ENCODE measurements at places on chromosomes 6 and 20. TPM values are rescaled to one million over a fixed set of nuclear protein-coding genes. Genes with fewer than 3 reads are reported as not detected.

GRCh38 chr6:165791876-165792437 is 128.9 kb upstream of the PDE10A start:
- no peak for DNase-seq

DNA sequence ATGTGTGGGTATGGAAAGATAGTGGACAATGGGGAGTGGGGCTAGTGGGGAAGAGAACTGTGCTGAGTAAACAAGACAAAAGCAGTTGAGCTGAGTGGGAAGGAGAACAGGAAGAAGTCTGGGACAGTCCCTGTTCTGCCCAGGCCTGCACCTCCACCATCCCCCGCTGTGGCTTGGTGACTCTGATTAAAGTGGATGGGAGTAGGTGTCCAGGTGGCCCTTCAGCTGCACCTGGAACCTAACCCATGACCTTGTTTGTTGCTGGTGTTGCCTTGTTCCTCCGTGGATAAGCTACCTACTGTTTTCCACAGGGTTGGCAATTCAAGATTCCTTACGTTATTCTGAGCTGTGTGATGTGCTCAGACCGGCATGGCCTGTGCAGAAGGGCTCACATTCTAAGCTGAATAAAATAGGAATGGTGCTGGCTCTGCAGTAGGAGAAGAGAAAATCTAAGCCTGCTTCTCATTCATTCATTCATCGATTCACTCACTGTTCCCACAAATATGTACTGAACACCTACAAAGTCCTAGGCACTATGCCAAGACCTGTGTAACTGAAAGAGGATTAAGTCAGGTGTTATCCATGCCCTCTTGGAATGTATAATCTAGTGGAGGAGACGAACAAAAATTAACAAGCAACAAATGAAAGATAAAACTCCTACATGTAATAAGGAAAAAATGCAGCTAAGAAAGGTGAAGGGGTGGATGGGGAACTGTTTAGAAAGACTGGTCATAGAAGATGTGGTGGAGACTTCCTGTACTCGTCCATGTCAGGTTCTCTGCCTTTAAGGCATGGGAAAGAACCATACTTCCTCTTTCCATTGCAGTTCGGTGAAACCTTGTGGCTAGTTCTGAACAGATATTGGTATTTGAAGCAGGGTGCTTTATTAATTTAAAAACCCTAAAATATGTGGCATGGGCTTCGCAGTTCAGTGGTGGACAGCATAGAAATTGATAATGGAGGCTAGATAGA is 10.1 kb upstream of the CALHM6 start:
- no peak for DNase-seq

Gene C6orf58
- polyA plus RNA-seq: 0.55 TPM

GRCh38 chr6:34423254-34423653 is 2.6 kb downstream of the RPS10 start:
- no peak for DNase-seq

- DNase-seq: no peak
Measured at GRCh38 chr6:142055219-142055618, 77.5 kb upstream of the GJE1 start.

GRCh38 chr20:59269411-59270025 is 30.9 kb upstream of the EDN3 start:
- no peak for DNase-seq

Gene AFG1L
- 8.8 TPM for polyA plus RNA-seq

- no peak for DNase-seq
Measured at GRCh38 chr6:159234102-159234553, 64.9 kb downstream of the FNDC1 start.

DNA sequence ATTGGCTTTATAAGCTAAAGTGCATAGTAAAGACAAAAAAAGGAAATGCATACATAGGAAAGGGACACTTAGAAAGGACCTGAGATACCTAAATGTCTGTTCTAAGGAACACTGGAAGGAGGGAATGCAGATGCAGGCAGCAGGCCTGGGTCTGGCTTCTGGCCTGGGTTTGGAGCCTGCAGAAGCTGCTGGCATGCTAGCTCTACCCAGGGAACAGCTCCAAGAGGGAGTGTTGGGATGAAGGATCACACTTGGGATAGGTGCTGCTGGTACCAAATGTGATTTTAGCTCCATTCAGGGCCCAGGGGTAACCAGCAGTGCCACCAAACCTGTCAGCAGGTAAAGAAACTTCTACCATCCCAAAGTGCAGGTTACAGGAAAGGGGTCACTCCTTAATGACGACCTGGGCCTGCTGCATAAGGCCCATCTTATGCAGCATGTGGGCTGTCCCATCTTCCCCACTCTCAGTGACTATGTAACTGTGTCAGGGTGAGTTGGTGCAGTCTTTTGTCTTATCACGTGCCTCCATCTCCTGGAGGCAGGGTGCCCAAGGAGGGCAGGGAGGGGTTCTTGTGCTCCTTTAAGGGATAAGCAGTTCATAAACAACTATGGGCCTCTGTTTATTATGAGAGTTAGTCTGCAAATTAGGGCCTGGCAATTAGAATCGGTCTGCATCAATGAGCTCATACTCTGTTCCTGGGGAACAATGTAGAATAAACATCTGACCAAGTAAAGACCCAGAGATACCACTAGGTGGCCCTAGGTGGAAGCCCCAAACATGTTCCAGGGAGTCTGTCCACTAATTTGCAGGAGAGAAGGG is 26.9 kb downstream of the DDX27 start:
- DNase-seq: peak; percentile 5

GRCh38 chr6:108581237-108581931 is 20.7 kb downstream of the FOXO3 start:
- no peak for DNase-seq

GRCh38 chr20:31908424-31908823 is 38.0 kb downstream of the TTLL9 start:
- no peak for DNase-seq

Gene EXOC2
- polyA plus RNA-seq: 19.9 TPM

GRCh38 chr6:119565893-119566292 is 216.3 kb upstream of the MAN1A1 start:
- DNase-seq: no peak

- DNase-seq: no peak
Measured at GRCh38 chr6:39217177-39217864, 12.0 kb downstream of the KCNK5 start.

DNA sequence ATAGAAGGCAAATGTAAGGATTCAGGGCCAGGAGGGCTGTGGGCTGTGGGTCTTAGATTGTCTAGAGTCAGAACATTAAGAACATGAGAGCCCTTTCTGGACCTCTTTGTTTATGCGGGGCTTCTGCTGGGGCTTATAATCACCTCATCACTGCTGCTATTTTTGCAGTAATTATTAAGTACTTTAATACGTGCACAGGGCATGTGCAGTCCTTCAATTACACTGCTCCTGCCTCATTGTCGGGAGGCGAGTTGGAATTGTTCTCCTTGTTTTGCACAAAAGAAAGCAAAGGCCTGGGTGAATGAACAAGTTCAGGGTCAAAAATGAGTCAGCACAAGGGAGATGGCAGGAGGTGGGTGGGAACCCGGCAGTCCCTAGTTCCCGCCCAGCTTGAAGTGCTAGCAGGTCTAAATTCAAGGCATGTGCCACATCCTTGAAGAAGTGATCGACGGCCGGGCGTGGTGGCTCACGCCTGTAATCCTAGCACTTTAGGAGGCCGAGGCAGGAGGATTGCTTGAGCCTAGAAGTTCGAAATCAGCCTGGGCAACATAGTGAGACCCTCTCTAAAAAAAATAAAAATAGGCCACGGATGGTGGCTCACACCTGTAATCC is 34.4 kb upstream of the PTPN1 start:
- DNase-seq: no peak

GRCh38 chr6:47379328-47379727 is 69.6 kb upstream of the TNFRSF21 start:
- DNase-seq: no peak

DNA sequence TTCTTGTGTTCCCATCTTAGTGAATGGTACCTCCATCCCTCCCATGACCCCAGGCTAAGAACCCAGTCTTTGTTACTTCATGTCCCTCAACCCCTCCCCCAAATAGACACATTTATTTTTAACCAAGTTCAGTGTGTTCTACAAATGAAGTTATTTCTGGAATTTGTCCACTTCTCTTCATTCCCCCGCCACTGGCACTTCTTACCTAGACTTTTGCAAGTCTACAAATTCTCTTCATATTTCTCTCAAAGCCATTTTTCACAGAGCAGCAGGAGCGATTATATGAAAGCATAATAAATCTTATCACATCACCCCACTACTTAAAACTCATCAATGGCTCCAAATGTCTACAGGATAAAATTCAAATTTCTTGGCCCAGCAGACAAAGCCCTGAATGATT is 131.4 kb downstream of the BTBD9 start:
- no peak for DNase-seq

DNA sequence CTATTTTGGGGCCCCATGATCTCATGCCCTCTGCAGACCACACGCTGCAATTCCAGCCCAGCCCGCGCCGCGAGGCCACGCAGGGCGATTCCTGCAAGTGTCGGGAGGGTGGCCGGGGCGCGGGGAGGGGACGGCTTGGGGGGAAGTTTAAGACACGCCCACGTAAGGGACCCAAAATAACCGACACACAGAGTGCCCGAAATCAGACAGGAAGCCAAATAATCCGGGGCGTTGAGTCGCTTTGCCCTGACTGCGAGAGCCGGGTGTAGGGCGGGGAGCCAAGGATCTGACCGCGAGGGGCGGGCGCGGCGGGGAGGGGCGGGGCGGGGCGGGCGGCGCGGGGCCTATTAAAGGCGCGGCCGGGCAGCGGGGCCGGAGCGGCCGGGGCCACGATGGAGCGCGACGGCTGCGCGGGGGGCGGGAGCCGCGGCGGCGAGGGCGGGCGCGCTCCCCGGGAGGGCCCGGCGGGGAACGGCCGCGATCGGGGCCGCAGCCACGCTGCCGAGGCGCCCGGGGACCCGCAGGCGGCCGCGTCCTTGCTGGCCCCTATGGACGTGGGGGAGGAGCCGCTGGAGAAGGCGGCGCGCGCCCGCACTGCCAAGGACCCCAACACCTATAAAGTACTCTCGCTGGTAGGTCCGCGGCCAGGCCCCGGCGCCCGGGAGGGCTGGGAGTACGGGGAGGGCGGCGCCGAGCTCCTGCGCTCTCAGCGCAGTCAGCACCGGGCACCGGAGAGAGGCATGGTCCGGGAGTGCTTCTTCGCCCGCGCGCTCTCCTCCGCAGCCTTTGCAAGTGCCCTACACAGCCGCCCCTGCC is at the start of gene ENPP1:
ENPP1 (plus strand) TSS at position 377 of the 816 bp plus-strand sequence; CDS start at position 393, 16 bp downstream.
- peak; percentile 56 for DNase-seq

Gene TFAP2C
- polyA plus RNA-seq: 1.4 TPM

DNA sequence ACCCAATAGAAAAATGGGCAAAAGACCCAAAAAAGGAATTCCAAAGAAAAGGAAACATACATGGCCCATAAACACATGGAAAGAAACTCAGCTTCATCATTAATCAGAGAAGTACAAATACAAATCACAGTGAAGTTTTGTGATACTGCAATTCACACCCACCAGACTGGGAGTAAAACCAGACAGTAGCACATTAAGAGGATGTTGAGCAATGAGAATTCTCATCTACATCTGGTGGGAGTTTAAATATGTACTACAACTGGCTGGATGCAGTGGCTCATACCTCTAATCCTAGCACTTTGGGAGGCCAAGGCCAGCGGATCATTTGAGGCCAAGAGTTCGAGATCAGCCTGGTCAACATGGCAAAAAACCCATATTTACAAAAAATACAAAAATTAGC is 125.7 kb upstream of the PHACTR1 start:
- DNase-seq: no peak

DNA sequence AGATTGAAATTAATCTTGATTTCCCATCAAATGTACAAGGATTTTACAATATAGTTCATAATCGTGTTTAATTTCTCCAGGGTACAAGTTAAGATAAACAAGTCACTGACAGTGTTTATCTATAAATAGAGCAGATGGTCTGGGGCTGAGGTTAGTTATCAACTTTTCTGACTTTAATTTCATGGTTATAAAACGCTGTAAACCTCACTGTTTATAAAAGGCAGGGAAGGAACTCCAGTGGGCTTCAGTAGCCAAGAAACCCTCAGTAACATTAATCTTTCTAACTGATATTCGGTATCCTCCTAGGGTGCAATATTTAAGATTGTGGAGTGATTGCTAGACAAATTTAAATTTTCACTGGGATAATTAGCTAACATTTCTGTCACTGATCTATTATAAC is 68.6 kb downstream of the GFRAL start:
- no peak for DNase-seq

Gene PKIB
- polyA plus RNA-seq: 2.3 TPM

Gene OPRM1
- polyA plus RNA-seq: not detected

Gene GSTA2
- polyA plus RNA-seq: 0.36 TPM

- no peak for DNase-seq
Measured at GRCh38 chr6:112618849-112619248, 271.7 kb downstream of the RFPL4B start.

GRCh38 chr6:11292091-11292490 is 59.6 kb upstream of the NEDD9 start:
- DNase-seq: no peak

- no peak for DNase-seq
Measured at GRCh38 chr6:38688579-38689087, 14.3 kb downstream of the GLO1 start.

DNA sequence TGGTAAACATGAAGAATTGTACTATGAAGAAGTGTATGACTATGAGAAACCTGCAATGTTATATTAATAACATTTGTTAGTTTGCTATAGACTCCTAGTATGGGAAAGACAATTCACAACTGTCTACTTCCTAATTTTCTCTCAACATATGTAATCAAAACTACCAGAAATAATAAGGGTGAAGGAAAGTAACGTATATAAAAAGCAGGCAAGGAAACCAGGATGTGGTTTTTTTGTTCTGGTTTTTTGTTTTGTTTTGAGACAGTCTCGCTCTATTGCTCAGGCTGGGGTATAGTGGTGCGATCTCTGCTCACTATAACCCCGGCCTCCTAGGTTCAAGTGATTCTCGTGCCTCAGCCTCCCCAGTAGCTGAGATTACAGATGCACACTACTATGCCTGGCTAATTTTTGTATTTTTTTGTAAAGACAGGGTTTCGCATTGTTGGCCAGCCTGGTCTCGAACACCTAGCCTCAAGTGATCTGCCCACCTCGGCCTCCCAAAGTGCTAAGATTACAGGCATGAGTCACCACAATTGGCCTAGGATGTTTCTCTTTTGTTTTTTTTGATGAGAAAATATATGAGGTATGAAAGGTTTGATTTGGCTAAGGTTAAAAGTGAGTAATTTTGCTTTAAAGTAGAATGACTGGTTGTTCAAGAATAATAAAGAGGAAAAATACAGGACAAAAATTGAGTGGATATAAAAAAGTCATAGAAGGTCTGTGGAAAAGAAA is 83.1 kb downstream of the PTCHD4 start:
- no peak for DNase-seq

- DNase-seq: no peak
Measured at GRCh38 chr20:63060057-63060991, 53.6 kb upstream of the BHLHE23 start.

GRCh38 chr6:373031-373430 is 18.5 kb upstream of the IRF4 start:
- no peak for DNase-seq
